ENCODE measurements at places on chromosomes 5 and 9.

DNA sequence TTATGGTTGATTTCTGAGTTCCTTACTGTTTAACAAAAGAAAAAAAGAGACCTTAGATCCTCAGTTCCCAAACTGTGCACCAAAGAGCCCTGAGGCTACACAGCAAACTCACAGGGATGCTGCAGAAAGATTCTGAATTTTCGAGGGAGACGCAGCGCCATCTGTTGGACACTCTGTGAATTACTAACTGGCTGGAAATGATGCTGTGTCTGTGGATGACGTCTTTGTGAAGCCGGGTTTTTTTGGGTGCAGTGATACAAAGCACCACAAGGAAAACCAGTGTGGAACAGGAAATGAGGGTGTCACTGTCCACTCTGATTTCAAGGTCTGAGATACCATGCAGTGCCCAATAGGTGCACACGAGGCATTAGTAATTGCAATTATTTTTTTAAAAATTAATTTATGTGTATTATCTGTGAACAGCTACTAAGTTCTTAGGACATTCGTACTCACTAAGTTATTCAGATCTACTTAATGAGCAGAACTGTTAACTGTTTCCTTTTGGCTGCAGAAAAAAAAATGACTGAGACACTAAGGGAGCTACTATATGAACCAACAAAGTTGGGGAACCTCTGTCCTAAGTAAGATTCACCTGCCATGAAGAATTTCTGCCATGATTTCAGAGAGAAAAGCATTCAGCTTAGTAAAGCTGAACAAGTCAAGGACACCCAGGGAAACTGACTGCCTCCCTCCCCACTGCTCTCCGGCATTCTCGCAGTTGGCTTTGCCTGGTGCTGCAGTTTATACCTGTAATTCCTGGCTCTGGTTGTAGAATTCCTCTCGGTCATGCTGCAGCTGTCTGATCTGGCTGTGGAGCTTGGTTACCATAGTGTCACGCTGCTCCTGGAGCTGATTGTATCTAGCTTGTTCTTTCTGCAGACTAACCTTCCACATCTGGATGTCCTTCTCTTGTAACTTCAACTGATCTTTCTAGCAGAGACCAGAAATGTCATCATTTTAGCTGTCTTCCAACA lies 23.4 kb downstream of the SPACA9 start:
- peak; percentile 59 for DNase-seq

GRCh38 chr5:62305358-62305714 lies 670 bp upstream of the KIF2A start:
- no peak for DNase-seq

DNA sequence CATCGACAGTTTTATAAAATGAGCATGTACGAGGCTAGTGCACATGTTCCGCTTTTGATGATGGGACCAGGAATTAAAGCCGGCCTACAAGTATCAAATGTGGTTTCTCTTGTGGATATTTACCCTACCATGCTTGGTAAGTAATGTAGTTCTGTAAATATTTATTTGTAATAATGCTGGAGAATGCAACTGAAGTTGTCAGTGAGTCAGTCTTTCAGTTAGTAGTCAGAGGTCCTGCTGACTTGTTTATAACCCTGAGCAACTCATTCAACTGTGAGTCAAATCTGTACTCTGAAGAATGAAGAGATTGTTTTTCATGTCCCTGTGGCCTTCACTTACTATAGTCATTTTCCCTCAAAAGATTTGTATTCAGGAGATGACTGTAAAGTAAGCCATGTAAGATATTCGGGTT lies 28.4 kb upstream of the GPR150 start:
- no peak for DNase-seq

- no peak for DNase-seq
Measured at GRCh38 chr5:72878854-72879253, 62.4 kb downstream of the TNPO1 start.

DNA sequence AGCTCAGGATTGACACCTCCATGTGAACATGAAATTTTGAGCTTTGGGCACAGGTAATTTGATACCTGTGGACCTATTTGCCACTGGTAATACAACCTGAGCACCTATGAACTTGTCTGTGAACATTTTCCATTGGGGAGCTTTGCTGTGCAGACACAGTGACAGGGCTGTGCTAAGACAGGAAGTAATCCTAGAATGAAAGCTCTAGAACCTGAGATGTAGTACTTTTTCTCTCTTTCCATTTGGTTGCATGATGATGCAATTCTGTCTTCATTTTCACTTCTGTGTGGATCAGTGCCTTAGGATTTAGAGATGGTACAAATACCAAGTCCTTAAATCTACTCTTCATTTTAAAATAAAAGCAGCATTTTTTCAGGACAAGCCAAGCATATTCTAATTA lies 216.9 kb downstream of the NR3C1 start:
- no peak for DNase-seq

DNA sequence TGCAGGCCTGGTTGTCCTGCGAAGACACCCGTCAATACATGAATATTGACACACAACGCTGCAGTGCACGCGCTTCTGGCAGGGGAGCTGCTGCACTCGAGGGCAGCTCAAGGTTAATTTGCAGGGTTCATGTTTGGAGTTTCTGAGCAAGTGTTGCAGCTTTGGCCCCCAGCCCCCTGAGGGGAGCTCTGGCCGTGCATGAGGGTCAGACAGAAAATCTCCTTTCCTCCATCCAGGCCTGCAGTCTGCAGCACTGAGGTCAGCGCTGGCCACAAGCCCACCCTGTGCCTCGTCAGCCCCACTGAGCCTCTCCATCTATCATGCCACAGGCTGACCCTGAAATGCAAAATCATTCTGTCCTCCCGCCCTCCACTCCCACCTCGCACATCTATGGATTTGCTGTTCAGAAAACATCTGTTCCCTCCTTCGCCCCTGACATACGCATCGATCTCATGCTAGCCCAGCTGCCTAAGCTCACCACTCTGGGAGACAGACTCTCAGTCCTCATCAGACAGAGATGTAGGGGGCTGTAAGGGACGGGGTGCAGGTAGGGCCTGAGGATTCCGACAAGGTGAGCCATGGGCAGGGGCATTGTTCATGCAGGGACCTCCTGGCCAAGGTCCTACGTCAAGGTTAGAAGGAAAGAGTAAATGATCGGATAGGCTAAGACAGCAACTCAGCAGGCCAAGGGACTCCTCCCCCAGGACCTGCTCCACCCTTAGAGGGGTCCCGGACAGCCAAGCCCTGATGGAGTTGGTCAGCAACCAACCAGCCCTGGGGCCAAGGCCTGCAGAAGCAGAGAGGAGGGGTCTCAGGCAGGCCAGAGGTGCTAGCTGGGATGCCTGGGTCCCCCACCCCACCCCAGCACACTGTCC lies 125.1 kb downstream of the KCNIP1 start:
- no peak for DNase-seq

GRCh38 chr9:134501761-134502265 lies 139.8 kb upstream of the COL5A1 start:
- no peak for DNase-seq

GRCh38 chr5:1316588-1317340 lies 21.9 kb upstream of the TERT start:
- DNase-seq, result no peak

DNA sequence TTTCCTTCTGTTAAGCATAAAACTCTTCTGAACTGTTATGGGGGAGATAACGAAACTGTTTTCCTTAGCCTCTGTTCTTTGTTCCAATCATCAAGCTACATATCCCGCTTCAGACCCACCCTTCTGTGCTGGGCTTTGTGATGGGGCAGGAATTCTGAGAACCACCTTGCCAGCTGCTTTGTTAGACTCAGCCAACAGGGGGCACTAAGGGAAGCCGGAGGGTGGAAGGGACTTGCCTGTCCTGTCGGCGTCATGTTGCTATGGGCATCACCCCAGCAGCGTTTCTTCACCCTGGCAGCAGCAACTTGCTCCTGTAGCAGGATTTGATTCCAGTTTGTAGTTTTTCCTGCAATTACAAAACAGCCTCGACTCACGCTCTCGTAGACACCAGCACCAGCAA lies 169.1 kb downstream of the CAAP1 start:
- no peak for DNase-seq

- DNase-seq, result no peak
Measured at GRCh38 chr5:144117412-144117811, 53.0 kb downstream of the YIPF5 start.

DNA sequence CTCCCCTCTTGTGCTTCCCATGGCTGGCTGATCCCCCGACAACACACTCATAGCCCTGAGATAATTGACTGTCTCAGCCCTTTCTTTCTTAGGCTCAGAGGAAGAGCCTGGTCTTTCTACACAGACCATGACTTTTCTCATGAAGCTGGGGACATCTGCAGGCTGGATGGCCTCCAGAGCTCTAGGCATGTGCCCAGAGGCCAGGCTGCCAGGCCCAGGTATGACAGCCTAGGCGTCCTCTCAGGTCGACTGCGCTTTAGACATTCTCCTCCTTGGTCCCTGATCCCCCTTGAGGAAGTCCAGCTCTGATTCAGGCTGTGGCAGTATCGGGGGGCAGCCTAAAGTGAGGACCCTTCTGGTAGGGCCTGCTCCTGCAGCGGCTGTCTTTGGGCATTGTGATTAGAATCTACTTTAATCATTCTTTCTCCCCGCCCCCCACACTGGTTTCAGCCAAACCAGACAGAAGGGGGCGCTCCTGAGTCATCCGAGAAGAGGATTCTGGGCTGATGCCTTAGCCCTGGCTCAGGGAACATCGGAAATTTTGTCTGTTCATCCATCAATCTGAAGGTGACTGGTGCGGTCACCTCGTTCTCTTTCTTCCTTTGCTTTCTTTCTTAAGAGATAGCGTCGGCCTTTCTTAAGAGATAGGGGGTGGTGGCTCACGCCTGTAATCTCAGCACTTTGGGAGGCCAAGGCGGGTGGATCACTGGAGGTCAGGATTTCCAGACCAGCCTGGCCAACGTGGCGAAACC lies 66.5 kb upstream of the HSPA9 start:
- peak; percentile 77 for DNase-seq

DNA sequence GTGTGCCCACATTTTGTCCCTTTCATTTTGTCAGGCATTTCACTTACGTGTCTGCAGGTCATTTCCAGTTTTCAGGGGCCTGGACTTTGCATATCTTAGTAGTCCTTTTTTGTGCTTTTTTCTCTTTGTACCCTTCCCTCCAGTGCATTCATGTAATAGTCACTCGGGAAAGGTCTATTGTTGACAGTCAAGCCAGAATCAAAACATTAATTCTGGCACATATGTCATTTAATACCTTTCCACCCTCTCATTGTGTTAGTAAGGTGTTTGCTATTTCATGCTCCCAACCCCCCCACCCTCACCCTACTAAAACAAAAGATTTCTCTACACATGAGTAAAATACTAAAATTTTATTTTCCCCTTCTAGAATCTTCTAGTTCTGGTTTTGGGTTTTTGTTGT lies 42.7 kb downstream of the UGCG start:
- no peak for DNase-seq

DNA sequence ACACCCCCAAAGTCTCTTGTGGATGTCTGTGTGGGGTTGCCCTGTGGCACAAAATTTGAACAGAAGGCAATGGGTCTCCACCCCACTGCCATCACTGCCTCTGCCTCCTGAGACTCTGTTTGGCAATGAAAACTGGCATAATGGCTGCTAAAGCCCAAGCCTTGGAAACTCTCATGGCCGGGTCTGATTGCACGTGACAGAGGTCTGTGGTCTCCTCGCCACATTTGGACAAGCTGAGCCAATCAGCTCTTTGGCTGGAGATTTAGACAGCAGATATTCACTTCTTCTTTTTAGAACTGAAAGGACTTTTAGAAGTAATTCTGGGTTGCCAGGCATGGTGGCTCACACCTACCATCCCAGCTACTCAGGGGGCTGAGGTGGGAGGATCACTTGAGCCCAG lies 5.5 kb downstream of the GGTA1 start:
- DNase-seq, result no peak

GRCh38 chr9:9623506-9623905 lies 989.3 kb downstream of the PTPRD start:
- no peak for DNase-seq

DNA sequence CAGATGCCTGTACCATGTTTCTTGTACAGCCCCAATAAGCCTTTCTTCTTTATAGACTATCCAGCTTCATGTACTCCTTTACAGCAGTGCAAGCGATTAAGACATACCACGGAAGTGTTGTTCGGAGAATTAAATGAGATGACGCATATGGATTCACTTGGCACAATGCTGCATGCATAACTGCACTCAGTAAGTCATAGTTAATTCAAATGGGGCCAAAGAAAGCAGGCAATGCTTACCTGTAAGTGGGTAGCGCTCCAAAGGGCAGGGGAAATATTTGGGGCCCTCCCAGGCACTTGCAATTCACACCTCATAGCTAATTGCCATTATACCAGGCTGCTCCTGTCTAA lies 7.7 kb upstream of the ADRA1B start:
- DNase-seq, result no peak

GRCh38 chr9:107973451-107973850 lies 483.9 kb upstream of the KLF4 start:
- DNase-seq, result no peak

DNA sequence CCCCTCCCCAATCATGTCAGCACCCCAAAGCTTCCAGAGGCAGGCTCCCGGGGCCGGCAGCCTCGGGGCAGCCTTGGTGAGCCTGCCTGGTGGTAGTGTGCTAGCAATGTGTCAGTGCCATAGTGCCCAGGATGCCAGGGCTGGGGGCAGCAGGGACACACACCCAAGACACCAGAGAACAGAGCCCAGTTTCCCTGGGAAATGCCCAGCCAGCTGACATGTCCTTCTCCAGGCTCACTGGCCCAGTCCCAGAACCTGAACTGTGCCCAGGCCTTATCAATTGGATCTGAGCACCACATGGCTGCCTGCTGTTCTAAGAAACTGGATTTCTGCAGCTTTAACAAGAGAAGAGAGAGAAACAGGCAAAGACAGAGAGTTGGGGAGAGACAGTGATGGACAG lies 74.9 kb upstream of the LRRTM2 start:
- no peak for DNase-seq

GRCh38 chr9:70169222-70169621 lies 89.6 kb upstream of the SMC5 start:
- DNase-seq, result no peak

- no peak for DNase-seq
Measured at GRCh38 chr5:86918246-86918645, 300.5 kb downstream of the COX7C start.

DNA sequence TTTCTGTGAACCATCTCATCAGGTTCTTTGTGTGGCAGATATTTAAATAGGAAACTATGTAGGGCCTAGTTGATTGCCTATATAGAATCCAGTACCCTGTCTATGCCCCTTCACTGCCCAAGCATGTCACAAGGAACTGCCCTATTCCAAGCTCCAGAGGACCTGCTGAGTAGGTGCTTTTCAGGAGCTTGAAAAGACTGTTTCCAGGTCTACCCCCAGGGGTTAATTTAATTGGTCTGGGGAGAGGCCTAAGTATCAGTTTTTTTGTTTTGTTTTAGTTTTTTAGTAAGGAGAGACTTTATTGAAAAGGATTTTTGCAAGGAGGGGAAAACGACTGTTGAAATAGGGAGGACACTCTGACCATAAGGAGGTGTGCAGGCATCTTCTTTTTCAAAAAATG lies 43.3 kb downstream of the EXOSC2 start:
- DNase-seq, result no peak

- DNase-seq, result no peak
Measured at GRCh38 chr5:175471628-175472027, 6.7 kb upstream of the SFXN1 start.

DNA sequence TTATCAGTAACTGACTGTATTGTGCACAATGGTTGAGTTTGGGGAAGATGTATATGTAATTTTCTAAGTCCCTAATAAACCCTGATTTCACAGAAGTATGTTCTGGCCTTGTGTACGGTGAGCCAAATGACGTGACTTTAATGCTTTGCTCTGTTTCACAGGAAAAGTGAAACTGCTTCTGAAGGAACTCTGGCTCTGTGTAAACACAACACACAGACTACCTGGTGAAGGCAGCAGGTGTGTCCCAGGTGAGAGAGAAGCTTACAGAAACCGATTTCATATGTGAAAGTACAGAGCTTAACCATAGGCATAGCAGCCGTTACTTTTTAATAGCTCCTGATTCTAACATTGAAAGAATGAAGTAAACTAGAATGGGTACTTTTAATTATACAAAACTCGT lies 31.9 kb downstream of the ICE1 start:
- no peak for DNase-seq

Data from activated CD4-positive, alpha-beta T cell treated with anti-CD3 and anti-CD28 coated beads, Interleukin-2, amount 50 U/mL, for 24 hours (primary cell).